SK-N-DZ (cell line): ENCODE measurements at places on chromosomes 12 and 14.

DNA sequence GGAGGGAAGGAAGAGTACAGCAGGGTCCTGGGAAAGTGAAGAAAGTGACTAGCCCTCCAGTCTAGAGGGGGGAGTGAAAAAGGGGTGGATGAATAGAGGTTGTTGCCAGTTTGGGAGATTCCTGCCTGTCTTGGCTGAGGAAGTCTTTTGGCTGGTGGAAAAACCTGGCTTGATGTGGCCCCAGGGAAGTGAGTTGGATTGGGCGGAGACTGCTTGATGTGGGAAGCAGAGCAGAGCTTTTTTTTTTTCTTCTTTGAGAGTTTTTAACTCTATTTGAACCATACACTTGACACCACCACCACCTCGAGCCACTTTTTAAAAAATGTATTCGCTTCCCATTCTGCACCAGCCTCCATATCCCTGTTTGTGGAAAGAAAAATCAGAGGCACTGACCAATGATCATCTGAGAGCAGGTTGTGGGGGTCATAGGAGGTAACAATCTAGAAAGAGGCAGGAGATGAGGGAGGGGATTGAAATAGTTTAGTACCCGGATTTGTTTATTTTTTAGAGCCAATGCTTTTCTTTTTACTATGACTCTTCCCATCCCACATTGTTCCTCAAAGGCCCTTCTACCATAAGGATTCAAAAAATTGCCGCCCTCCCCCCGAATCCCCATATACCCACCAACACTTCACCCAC is 690 bp upstream of the DTX3 start:
- no peak for DNase-seq

GRCh38 chr12:25950329-25951115 is 8.0 kb upstream of the RASSF8 start:
- DNase-seq = no peak

DNA sequence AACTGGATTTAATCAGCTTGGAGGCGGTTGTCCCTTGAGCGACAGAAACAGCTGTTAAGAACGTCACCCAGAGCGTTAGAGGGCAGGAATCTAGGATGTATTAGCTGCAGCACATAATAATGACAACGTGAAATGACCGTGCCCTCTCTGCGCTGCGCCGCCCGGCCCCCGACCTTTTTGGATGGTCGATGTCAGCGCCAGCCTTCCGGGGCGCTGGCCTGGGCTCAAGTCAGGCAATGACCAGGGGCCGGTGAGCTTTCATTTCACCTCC is 427 bp upstream of the TMEM120B start:
- DNase-seq = peak; percentile 56

GRCh38 chr12:53232646-53233461 is 845 bp upstream of the RARG start:
- DNase-seq = no peak

GRCh38 chr12:2644683-2645405 is 149.9 kb upstream of the FKBP4 start:
- no peak for DNase-seq

DNA sequence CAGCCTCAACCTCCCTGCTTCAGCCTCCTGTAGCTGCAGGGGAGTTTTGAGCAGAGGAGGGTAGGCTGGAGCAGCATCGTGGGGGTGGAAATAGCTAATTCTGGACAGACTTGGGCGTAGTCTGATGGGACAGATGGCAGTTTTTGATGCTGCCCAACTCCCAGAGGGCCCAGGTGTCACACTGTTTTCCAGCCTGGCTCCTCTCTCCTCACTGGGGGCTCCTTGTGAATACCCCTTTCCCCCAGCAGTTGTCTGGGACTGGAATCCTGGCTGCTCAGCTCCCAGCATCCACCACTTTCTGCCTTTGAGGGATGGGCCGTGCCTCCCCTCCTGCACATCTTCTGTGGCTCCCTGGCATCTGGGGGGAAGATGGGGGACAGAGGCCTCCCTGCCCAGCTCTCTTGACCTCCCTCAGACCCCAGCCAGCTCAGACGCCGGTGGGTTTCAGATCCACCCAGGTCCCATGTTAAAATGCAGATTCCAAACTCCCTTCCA is 34.0 kb downstream of the SH2B3 start:
- no peak for DNase-seq

DNA sequence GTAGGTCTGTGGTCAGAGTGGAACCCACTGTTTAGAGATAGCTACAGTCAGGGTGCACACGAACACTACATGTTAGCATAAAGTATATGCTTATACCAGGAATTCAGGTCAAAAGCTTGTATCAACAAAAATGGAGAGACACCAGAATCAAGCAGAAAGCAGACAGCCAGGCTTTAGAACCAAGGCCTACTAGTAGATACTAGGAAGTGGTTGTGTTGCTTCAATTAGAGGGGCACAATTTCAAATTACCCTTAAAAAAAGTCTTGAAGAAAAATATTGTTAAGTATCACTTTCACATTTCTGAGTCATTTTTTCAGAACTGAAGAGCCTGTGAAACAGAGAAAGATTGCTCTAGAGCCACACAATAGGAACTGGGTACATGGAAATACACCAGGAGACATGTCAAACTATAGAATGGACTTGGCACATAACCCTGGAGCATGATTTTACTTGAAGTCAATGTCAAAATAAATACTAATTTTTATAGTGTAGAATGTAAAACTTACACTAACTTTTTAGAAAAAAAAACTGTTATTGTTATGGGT is 41.6 kb downstream of the LRRC9 start:
- DNase-seq = no peak

GRCh38 chr12:102851246-102851645 is 65.8 kb downstream of the PAH start:
- DNase-seq = no peak

- DNase-seq = no peak
Observed at GRCh38 chr14:100818221-100818699, 7.7 kb upstream of the MEG3 start.

DNA sequence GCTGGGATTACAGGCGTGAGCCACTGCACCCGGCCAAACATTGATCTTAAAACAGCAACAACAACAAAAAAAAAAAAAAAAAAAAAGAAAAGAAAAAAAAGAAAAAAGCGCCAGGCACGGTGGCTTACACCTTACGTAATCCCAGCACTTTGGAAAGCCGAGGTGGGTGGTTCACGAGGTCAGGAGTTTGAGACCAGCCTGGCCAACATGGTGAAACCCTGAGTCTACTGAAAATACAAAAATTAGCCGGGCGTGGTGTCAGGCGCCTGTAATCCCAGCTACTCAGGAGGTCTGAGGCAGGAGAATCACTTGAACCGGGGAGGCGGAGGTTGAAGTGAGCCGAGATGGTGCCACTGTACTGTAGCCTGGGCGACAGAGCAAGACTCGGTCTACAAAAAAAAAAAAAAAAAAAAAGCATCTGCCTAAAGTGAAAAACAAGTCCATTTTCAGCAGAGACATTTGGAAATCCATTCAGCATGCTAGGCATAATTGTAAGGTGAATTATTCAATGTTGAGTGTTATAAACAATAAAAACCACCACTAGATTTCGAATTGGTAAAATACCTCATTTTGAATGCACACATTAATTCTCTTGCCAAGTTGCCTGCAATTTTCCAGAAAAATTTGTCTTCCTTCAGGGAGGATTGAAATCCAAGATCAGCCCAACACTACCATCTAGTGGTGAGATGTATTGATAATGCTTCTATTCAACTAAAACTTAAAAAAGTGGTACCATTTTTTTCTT is 8.0 kb upstream of the CERS5 start:
- peak; percentile 66 for DNase-seq

DNA sequence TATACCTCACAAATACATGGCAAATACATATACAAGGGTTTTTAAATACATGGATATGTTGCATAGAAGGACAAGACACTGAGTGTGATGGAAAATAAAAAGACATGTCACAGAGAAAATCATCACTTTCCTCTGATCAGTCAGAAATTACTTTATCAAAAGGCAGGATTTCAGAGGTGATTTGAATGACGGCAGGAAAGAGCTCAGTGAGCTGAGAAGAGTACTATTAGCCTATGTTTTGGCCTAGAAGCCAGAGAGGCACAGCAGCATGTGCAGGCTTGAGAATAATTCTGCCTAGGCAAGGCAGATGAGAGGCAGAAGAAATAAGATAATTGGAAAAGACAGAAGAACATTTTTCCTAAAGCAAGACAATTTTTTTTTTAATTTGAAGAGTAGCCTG is 94.9 kb downstream of the BCAT1 start:
- no peak for DNase-seq

DNA sequence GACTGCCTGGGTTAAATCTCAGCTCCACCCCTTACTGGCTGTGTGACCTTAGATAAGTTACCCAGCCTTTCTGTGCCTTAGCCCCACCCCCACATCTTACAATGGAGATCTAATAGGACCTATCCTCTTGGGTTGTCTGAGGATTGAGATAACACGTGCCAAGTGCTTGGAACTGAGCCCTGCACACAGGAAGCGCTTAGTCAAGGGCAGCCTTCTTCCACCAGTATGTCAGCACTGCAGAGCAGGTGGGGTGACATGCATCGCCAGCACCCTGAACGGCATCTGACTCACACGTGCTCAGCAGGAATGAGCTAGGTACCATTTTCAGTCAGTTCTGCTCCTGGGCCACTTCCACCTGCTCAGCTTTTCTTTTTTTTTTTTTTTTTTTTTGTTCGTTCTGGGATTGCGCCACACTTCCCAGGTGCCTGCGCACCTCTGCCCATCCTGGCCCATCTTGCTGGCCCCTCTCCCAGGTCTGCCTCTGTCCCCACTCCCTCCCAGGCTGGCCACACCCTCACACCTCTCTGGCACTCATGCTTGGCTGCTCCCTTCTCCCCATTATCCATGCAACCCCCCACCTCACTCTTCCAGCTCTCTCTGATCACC is 19.6 kb downstream of the LGMN start:
- no peak for DNase-seq

GRCh38 chr14:75885829-75886228 is 96.0 kb downstream of the TGFB3 start:
- no peak for DNase-seq

- no peak for DNase-seq
Observed at GRCh38 chr14:91352728-91353692, 64.6 kb downstream of the CCDC88C start.

- DNase-seq = no peak
Observed at GRCh38 chr14:65080960-65081747, 21.2 kb downstream of the MAX start.

DNA sequence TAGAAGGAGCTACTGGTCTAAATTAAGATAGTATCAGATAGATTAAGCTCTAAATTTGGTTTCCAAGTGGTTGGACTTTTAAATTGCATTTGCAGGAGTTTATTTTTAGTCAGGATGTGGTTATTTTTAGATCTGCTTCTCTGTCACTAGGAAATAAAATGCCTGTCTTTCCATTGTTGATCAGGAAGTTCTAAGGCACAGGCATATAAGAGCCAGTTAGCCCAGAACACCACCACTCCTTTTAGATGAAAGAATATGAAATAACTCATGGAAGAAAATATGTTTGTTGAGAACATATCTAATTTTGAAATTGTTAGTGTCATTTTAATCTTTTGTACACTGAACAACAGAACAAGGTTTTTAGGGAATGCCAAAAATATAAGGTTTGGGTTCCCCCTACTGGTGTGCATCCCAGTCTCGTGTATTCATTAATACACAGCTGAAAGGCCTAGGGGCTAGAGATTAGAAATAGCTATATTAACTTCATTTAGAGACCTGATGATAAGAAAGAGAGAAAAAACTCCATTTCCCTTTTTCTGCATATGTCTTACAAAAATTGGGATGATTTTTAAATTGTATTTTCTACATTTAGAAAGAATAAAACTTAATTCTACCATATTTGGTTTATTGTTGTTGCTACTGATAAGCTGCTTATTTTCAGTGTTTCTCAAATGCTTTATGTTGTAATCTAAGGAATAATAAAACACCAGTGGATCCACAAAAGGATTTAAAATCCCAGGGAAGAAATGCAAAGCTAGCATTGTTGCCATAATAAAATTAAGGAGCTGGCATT is 67.2 kb downstream of the RIC8B start:
- peak; percentile 35 for DNase-seq

DNA sequence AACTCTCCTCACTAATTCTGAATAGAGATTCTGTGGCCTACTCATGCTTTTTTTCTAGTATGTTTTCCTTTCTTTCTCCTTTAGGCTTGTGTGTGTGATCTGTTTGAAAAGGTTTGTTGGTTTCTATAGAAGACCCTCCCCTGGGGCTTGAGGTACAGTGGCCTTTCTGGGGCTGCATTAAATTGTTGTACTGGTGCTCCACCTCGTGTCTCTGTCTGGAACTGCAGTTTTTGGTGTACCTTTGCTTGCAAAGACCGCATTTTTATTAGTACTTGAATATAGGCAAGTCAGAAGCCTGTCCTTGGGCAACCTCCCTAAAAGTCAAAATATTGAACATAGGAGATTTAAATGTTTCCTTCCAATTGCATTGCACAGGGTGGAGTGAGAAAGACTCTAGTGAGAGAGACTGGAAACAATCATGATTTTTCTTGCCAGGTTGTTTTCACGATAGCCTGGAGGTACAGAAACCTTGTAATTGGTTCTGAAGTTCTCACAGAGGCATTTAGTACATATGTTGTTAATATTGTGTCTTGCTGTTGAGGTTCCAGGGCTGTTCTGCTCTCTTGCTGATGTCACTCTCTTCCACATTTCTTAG is 39.0 kb downstream of the SLCO1B1 start:
- DNase-seq = peak; percentile 71

DNA sequence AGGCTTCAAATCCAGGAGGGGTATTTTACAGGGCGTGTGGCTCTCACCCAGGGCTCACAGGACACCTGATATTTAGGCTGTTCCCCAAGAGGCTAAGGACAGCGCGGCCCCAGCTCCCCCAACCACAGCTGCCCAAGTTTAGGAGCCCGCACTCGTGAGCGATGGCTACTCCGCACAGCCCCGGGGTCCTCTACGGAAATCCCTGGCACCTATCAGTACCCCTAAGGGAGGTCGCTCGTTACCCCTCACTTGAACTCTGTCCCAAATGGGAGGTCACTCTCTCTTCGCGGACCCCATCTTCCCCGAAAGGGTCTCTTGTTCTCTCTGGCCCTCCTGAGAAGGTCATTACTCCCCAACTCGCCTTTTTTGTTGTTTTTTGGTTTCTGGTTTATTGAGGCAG is 708 bp upstream of the P2RX4 start:
- no peak for DNase-seq
